ENCODE measurements at places on chromosomes 12 and 14. TPM values are rescaled to one million over a fixed set of nuclear protein-coding genes. Genes with fewer than 3 reads are reported as not detected.

SDR39U1 gene
- total RNA-seq = 9.9 TPM

RERG gene
- 0.26 TPM for total RNA-seq

RPGRIP1 gene
- total RNA-seq = under 0.01 TPM

PMEL gene
- 0.26 TPM for total RNA-seq

LRP1 gene
- 464 TPM for total RNA-seq

CDH24 gene
- 5.6 TPM for total RNA-seq

RTL1 gene
- total RNA-seq = not detected

All from fibroblast of lung (primary cell).